Liver (tissue), 10 donors: ENCODE measurements at places on chromosomes 11 and 22. TPM values are rescaled to one million over a fixed set of nuclear protein-coding genes. Genes with fewer than 3 reads are reported as not detected.

Gene ABCG4
- 0.17 TPM for total RNA-seq

Gene TMPRSS13
- 0.25 TPM for total RNA-seq

GRCh38 chr22:33051960-33052839, 6.0 kb downstream of the SYN3 start:
- no peak for DNase-seq

DNA sequence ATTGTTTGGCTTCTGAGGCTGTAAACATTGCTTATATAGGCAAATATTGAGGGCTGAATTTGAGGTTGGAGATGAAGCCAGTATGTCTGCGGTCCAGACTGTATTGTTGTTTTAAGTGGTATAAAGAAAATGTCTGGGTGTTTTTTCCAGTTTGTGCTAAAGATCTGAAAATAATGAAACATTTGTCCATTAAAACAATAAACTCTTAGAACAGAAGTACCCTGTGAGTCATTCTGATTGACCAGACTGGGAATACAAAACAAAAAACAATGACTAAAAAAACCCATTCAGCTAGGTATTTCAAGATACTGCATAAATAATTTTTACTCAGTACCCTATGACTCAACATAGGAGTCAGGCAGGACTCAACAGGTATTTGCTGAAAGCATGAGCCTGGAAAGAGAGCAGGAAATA, 20.4 kb downstream of the ALKBH8 start:
- no peak for DNase-seq

Gene CRACR2B
- 0.14 TPM for total RNA-seq

- DNase-seq: no peak
Measured at GRCh38 chr22:48253573-48253972, 1491.1 kb downstream of the TBC1D22A start.

- DNase-seq: no peak
Measured at GRCh38 chr11:69874984-69875624, 55.9 kb upstream of the FGF3 start.

Gene RPS6KB2
- 49.6 TPM for total RNA-seq

DNA sequence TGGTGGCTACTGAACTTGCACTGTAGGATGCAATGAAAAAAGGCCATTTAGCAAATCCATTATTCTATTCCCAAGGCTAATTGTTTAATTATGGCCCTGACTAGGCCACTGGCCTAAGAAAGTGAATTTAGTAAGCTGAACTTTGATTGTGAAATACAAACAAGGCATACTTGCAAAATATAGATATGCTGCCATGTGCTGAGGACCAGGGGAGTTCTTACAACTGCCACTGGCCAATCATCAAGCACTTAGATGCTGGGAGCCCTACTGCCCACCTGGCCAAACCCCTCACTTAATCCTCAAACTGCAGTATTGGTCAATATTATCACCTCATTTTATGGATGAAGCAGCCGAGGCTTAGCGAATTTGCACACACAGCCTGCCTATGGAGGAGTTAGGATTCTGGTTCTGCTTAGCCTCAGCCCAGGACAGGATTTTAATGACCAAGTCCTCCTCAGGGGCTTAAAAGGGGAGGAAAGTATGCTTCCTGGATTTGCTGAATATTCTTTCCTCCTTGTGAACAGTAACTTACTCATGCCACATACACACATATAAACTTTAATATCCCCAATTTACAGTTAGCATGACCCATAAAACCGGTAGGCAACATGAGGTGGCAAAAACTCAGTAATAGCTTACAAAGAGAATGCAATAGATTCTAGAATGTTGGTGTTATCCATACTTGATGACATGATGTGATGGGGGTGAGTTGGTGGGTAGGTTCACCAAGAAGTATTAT, 39.3 kb downstream of the CD44 start:
- no peak for DNase-seq
